ENCODE measurements at places on chromosomes 3 and 15.

- DNase-seq = peak; percentile 88
Measured at GRCh38 chr3:124217542-124217941, 225.6 kb upstream of the ROPN1 start.

DNA sequence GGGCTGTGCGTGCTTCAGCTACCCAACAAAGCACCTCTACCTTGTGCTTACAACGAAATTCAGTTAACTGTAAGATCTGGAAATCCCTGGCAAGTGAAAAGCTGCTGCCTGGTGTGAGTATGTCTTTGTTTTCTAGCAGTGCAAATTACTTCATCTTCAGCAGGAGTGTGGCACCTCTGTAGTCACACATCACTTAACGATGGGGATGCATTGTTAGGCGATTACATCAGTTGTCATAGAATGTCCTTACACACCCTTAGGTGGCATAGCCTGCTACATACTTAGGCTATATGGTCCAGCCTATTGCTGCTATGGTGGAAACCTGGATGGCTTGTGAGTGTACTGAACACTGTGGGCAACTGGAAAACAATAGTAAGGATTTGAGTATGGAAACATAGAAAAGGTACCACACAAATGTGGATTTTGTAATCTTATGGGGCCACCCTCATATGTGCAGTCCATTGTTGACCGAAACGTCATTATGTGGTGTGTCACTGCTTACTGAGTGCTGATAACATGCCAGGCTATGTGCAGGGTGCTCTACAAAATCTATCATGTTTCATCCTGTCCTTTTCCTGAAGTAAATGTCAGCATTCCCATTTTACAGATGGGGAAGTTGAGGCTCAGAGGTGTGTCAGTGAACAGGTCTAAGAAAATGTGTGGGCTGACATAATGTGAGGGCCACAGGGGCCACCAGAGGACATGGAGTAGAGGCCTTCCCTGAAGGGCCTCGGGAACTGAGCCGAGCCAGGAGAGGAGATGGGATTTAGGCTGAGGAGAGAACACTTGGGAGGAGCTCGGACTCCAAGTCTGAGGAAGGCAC is 173.5 kb downstream of the VGLL4 start:
- DNase-seq = no peak

GRCh38 chr15:60916679-60917460 is 312.2 kb downstream of the RORA start:
- DNase-seq = peak; percentile 80

GRCh38 chr3:34279901-34280300 is 481.5 kb downstream of the PDCD6IP start:
- DNase-seq = no peak

DNA sequence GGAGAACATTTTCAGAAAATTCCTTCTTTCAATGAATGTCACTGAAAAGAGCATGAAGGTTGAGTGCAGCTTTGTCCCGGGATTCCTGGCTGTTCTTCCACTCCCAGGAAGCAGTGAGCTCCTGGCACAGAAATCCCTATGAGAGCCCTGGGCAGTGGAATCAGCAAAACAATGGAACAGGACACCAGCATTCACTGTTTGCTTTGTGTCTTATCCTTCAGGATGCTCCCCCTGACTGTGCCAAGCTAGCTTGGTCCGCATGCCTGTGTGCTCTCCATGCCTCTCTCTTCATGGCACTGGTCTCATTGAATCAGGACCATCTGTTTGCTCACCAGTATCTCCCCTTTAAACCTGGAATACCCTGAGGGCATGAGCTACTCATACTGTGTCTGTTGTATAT is 102.0 kb upstream of the GADL1 start:
- DNase-seq = no peak
